ENCODE measurements at places on chromosomes 16 and 17.

GRCh38 chr16:306911-307370 lies 24.0 kb downstream of the PDIA2 start:
- DNase-seq, result no peak

- DNase-seq, result peak; percentile 26
Observed at GRCh38 chr16:89192956-89193575, 7.3 kb downstream of the SLC22A31 start.

GRCh38 chr16:2692948-2693651 lies 10.8 kb downstream of the KCTD5 start:
- DNase-seq, result no peak

DNA sequence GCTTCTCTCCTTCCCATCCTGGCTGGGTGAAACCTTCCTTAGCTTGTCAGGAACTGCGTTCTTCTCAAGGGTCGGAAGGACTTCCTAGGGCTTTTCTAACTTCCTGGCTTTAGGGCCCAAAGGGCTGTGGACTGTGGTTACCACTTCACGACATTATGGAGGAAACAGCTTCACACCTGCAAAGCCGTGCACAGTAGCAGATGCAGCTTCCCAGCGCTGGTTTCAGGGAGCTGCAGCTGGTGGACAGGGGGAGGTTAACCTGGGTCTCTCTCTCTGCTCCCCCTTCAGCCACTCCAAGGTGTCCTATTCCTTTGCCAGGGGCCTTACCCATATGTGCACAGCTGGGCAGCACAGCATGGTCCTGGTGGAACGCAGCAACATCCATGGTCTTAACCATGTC lies 155.8 kb upstream of the CDC42EP4 start:
- DNase-seq, result no peak

- DNase-seq, result no peak
Observed at GRCh38 chr17:40799859-40800258, at the start of gene KRT28. KRT28 (minus strand) TSS chr17:40799959; CDS start chr17:40799893, 66 bp downstream.

DNA sequence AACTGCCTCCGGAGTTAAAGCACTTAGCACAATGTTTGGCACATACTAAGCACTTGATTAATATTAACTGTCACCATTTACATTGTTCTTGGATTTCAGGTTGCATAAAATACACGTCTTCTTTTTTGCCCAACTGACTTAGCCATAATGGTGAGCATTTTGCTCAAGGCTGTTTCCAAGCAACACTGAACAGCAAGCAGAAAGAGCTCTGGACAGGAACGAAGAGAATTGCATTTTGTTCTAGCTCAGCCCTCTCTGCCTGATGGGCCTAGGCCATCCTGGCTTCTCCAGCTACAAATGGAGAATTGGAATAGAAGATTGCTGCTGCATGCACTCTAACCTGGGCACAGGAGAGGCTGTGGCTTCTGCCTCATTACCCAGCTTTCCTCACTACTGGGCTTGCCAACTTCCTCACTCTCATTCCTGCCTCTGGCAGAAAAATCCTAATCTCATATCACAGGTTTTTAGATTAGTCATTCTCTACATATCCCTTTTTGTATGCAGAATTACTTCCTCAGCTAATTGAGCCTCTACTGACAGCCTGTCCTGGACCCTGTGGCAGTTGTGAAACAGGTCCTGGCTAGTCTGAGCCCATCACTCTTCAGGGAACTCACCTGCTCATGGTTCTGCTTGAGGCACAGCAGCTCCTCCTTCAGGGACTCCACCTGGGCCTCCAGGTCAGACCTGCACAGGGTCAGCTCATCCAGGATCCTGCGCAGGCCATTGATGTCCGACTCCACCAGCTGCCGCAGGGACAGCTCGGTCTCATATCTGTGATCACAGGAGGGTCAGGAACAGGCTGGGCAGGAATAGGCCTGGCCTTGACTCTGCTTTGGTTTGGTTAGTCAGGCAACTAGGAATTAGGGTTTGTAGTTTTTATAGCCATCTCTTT lies 2.5 kb downstream of the KRT33A start:
- DNase-seq, result no peak

DNA sequence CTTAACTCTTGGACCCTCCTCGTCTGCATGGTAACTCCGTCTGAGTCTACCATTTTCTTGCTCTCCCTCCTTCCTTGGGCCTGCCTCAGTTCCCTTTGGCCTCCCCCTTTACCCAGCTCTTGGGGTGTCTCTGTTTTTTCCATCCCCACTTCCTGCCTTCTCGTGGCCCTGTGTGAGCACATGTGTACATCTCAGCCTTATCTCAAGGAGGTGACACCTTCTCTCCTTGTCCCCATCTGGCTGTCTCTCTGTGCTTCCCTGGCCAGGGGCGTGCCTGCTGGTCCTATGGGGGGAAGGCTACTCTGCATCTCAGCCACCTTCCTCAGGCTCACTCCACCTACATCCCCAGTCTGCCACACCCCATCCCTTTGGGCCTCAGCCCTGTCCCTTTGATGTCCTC lies 6.6 kb downstream of the CTF1 start:
- DNase-seq, result no peak
